Calu3 (cell line): ENCODE measurements at places on chromosomes 11 and 22. TPM values are rescaled to one million over a fixed set of nuclear protein-coding genes. Genes with fewer than 3 reads are reported as not detected.

DNA sequence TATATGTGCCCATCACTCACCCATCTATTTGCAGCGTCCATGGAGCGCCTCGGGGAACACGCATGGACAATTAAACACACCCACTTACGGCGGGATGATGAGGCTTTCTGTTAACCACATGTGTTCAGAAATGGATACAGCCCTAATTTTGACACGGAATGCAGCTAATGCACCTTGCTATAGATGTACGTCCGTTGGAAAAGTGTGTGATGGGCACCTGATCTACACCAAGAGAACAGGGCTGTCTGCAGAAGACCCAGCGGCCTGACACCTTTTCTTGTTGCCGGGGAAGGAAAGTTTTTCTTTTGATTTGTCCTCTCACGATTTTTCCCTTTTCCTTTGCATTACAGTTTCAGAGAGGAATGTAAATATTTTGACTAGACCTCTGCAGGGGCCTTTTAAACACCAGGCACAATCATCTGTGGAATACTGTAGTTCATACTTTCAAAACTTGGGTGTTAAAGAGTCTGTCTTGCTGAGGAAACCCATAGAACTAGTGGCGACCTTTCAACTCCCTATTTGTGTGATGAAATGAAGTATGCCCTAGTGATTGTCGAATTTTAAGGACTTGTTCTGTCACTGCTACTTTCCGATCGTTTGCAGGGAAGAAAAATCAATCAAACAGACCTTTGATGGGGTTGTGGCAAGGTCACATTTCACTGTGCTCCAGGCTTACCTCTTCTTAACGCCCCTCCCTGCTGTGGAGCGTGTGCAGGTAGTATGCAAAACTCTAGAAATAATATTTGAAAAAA lies 16.5 kb upstream of the PAX6 start:
- no peak for DNase-seq

- peak; percentile 79 for DNase-seq
Measured at GRCh38 chr11:1628506-1629325, 859 bp upstream of the KRTAP5-5 start.

The PHOX2A gene
- not detected in 2 replicates for total RNA-seq

The TMPRSS6 gene
- total RNA-seq, result not detected in 2 replicates

The SCGB1C1 gene
- not detected in 2 replicates for total RNA-seq
